GM23338 (cell line): ENCODE measurements at places on chromosomes 2 and 18.

- DNase-seq = peak; percentile 91
Measured at GRCh38 chr2:27890146-27890923, at the start of the genes BABAM2 and RBKS. TSS of gene BABAM2 (plus strand) at chr2:27890729. CDS start at chr2:27894557, 3,828 bp downstream. TSS of gene RBKS (minus strand) at chr2:27890387. CDS start at chr2:27890345, 42 bp downstream.

DNA sequence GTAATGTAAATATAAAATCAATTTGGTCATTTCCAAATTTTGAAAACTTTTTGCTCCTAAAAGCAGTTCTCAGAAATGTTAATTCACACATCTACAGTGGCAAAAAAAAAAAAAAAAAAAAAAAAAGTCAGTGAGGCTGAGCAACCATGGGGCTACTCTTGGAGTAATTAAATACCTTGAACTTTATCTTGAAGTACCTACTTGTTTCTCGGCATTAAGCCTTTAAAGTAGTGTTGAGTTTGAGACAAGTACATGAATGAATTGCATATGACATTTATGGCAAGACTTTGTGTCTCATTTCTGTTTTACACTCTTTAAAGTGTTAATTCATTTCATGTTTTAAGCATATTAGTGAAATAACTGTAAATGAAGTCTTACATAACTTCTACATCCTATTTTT lies 613.3 kb downstream of the XIRP2 start:
- DNase-seq = no peak

DNA sequence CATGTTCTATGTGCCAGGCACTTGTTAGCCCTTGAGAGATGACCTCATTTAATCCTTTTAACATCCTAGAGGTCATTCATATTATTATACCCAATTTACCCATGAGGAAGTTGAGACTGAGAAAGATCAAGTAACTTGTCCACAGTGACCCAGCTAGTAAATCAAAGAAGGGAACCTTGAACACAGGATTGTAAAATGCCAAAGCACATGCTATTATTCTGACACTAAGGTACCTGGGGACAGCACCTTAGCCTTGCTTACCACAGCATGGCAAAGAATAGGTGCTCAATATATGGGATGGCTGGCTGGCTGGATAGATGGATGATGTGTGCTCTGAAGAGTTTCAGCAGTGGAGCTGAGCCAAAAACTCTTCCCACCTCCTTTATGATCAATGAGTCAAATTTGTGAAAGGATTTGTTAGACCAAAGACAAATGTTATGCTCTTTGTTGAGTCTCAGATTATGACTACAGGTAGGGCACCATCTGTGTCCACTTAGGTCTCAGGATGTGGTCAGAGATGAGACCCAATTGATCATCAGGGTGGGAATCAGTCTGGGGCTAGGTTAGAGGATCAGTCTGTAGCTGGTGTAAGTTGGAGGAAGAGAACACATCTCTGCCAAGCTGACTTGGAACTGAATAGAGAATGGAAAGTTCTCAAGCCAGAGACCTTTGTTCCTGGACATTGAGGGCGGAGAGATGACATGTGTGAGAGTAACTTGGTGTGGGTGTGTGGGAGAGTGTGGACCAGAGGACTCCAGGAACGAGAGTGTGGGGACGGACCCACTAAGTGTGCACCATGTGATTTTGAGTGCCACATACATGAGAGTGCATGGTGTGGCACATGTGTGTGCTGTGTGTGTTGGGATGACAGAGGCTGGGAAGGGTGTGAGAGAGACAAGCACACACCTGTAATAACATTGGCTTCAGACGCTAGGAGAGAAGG lies 16.3 kb upstream of the PKDCC start:
- no peak for DNase-seq

- DNase-seq = no peak
Measured at GRCh38 chr18:3528231-3528630, 78.3 kb downstream of the TGIF1 start.

GRCh38 chr2:180970016-180970415 lies 10.4 kb upstream of the UBE2E3 start:
- DNase-seq = no peak

DNA sequence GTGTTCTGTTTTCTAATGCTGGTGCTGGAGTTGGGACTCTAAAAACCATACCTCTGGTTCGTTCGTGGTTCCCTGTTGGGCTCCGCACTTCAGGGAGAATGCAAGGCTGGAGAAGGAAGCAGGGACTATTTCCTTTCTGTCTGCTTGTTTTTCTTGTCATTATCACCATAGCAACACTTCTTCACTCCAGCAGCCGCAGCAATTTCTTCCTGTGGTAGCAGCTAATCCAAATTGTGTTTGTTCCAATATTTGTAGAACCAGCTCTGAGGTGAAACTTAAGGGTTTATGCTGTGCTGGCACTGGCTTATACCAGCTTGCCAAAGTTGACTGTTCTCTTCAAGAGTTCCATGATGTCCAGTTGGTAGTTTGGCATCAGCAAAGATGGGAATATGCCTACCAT lies 301.4 kb upstream of the SYT4 start:
- DNase-seq = peak; percentile 16

- no peak for DNase-seq
Measured at GRCh38 chr18:13272416-13272815, 53.9 kb downstream of the LDLRAD4 start.

- DNase-seq = no peak
Measured at GRCh38 chr2:152466980-152467676, 132.2 kb downstream of the FMNL2 start.

- DNase-seq = no peak
Measured at GRCh38 chr2:17850151-17850550, 28.3 kb upstream of the KCNS3 start.

- DNase-seq = no peak
Measured at GRCh38 chr18:57466307-57466706, 31.1 kb downstream of the ONECUT2 start.

DNA sequence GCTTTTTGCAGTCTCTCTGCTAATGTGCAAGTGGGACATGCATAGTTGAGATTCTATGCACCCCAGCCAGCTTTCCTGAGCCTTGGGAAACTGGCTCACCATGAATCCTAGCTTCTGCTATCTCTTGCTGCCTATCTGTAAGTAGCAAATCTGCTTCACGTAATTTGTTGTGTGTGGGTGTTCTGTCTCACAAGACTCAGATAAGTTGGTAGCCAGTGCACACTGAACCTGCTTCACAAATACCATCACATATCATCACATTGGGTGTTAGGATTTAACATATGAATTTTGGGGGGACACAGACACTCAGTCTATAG lies 13.9 kb upstream of the VRK2 start:
- no peak for DNase-seq

GRCh38 chr2:53668624-53669026 lies 99.0 kb upstream of the CHAC2 start:
- DNase-seq = no peak

GRCh38 chr18:14093307-14093915 lies 38.8 kb downstream of the ZNF519 start:
- no peak for DNase-seq

DNA sequence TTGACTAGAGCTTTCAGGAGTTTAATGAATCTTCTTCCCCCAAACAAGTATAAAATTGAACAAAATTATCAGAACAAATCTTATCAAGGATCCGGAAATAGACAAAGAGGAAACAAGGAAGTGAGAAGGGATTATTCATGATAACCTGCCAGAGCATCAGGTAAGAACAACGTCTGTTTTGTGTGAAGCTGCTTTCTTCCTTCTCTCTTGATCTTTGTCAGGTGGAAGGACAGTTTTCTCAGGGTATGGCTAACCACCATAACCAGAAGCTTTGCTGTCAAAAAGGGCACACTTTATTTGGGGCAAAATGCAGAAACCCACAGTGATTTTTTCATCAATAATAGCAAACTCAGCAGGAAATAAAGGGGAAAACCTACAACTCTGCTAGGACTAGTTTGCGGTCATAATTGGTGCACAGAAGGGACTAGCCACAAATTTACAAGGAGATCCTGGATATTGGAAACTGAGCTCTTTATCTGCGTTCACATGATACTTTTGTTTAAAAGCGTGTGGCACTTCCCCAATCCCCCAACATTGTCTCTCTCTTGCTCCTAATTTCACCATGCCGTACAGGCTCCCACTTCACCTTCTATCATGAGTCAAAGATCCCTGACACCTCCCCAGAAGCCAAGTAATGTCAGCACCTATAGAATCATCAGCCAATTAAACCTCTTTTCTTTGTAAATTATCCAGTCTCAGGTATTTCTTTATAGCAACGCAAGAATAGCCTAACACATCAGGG lies 124.2 kb downstream of the FSIP2 start:
- no peak for DNase-seq

- no peak for DNase-seq
Measured at GRCh38 chr2:100801402-100801801, 18.5 kb upstream of the NPAS2 start.

- no peak for DNase-seq
Measured at GRCh38 chr2:197809064-197809463, 4.7 kb downstream of the PLCL1 start.

GRCh38 chr2:8573942-8574195 lies 108.0 kb upstream of the ID2 start:
- no peak for DNase-seq

DNA sequence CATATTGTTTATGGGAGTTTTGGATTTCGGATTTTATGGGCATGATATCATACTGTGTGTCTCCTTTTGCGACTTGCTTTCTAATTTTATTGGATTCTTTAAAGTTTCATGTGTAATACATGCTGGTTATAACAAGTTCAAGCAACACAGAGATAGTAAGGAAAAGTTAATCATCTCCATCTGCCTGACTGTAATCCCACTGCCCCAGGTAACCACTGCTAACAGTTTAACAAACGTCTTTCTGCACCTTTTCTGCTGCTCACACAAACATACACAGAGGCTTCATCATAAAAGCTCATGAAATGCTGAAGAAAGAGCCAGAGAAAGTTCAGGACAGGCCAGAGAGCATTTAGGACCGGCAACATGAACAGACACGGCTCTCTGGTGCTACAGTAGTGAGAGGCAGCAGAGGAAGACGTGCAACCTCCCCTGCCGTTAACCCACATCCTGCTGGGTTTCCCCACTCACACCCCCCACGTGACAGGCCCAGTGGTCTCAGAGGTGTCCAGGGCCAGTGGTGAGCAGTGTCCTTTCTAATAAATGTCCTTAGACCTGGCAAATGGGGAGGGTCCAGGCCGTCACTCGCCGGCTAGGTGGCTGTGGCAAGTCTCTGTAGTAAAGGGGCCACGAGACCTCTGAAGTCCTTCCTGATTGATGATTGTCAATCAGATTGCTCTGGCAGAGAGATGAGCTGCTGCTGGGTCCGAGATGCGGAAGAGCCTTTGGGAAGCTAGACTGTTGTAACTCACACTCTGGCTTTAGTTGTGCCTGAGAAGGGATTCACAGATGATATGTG lies 43.0 kb upstream of the SLC1A4 start:
- DNase-seq = no peak

DNA sequence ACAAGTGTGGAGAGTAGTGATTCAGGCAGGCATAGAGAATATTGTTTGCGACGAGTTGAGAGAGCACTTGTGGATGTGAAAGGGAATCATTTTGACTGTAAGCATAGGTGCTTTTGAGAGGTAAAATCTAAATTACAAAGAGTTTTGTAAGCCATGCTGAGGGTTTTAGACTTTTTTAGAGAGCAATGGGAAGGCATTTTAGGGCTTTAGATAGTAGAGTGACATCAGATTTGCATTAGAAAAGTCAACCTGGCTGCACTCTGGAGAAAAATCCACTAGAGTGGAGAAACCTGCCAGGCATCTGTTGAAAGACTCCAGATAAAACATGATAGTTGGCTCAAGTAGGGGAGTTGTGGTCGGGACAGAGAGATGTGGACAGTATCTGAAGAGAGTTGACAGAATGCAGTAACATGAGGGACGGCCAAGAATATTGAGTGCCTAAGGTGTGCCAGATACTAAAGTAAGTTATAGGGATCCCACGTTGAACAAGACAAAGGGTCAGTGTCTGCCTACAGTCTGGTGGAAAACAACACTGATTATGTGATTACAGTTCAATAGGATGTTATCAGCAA lies 91.7 kb upstream of the MYO3B start:
- DNase-seq = peak; percentile 50

DNA sequence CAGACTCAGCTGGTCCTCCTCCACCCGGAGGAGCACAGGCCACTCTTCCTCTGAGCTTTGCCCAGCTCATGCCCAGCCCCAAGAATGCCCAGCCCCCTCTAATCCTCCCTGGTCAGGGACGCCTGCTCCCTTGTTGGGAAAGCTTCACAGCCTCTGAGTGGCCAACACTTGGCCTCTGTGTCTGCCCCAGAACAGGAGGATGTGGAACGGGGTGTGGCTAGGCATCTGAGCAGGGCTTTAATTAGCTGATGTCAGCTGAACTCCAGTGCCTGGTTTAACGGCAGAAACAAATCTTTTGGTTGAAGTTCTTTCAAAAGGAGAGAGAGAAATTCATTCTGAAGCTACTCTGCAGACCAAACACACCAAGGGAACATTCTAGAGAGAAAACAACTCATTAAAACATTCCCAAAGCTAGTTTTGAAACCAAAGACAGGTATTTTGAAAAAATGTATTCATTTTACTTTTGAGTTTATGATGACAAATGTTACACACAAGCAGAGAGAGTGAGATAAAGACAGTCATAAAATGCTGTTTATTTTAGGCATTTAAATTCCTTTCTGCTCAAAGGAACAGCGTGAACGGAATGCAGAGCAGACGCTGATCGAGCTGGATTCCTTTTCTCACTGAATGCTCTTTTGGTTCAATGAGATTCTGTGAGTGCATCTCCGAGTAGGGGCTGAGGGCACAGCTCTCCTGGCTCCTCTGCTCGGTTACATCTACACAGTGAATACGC lies 63.8 kb downstream of the RTP5 start:
- DNase-seq = no peak

DNA sequence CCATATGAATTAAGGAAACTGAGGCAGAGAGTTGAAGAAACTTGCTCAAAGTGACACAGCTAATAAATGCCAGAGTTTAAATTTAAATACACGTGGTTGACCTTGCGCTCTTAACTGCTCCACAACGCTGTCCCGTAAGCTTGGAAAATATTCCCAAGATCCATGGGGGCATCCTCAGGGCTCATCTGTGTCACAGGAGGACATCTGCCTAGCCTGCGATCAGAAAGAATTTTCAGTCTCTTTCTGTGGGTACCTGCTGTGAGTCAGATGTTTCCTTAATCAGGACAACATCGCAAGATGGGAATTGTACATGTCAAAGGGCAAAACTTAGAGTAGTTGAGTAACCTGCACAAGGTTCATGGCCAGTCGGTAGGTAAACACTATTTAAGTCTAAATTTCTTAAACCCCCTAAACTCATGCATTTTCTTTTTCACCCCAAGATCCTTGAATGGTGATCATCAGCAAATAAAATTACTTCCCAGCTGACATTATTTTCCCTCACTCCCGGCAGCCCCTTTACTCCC lies 1.4 kb downstream of the CMPK2 start:
- DNase-seq = no peak

- DNase-seq = no peak
Measured at GRCh38 chr2:142598846-142599245, 278.6 kb upstream of the KYNU start.

- peak; percentile 71 for DNase-seq
Measured at GRCh38 chr18:77087393-77088141, 45.0 kb downstream of the MBP start.

- no peak for DNase-seq
Measured at GRCh38 chr2:225274751-225275150, 124.8 kb upstream of the NYAP2 start.

- DNase-seq = peak; percentile 87
Measured at GRCh38 chr2:60297296-60298005, 256.0 kb downstream of the BCL11A start.

- DNase-seq = peak; percentile 82
Measured at GRCh38 chr2:230068016-230068650, 591 bp downstream of the SLC16A14 start.

GRCh38 chr2:43934567-43934966 lies 61.2 kb downstream of the LRPPRC start:
- DNase-seq = no peak
